GOT3 (cell line): ENCODE measurements at places on chromosomes 7 and 10.

DNA sequence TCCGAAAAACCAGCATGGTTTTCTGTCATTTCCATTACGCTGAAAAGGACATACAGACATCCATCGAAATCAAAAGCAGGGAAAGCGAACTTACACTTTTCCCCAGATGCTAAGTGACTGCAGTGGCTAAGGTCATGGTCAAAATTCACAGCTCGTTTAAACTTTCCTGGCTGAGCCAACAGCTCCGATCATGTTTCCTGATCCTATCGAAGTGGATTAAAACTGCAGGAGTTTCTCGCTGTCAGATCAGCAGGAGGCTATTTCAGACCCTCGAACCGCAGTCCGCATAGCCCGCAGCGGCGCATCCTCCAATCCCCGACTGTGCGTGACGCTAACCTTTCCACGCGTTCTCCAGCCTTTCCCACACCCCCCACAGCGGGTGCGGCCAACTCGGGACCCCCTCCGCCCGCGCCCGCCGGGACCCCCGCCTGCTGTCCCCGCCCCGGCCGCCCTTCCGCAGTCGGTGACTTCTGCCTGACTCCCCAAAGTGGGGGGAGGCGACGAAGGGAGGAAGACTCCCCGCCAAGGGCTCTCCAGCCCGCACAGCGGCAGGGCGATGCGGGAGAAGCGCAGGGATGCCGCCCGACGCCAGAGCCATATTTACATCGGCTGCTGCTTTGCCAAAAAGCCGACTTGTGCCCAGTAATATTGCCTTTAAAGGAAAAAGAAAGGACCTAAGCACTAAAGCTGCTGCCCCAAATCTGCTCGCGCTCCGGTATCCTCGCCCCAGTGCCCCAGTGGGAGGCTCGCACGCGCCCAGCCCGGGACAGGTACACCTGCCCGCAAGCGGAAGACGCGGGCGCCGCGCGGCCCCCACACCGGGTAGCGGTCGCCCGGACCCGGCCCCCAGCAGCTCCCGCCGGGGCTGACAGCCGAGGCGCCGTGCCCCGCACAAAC is 1.2 kb downstream of the PIP4K2A start:
- DNase-seq, result no peak

DNA sequence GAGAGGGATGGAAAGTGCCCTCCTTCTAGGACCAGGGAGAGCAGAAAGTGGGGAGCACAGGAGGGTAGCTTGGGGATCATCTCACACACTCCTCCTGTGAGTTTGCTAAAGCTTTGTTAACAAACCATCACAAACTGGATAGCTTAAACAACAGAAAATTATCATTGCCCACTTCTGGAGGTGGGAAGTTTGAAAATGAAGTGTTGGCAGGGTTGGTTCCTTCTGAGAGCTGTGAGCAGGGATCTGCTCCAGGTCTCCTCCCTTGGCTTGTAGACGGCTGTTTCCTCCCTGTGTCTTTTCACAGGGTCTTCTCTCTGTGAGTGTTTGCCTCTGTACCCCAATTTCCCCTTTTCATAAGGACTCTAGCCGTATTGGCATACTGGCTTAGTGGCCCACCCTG is 32.0 kb upstream of the CXCL12 start:
- DNase-seq, result no peak

DNA sequence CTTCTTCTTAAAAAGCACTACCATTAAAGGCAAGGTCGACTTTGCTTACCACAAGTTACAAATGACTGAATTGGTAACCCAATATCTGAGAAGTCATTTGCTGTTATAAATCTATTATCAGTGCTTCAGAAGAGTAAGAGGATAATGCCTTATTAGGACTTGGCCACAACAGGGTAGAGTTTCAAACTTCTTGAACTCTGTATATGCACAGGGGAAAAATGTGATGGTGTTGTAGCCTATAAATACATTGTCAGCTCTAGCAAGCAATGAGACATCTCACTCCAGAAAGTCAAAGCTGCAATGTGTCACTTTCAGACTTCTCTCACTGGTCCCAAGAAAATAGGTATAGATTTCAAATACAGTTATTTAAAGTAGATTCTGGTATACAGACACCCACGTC is 9.3 kb downstream of the TFEC start:
- no peak for DNase-seq

DNA sequence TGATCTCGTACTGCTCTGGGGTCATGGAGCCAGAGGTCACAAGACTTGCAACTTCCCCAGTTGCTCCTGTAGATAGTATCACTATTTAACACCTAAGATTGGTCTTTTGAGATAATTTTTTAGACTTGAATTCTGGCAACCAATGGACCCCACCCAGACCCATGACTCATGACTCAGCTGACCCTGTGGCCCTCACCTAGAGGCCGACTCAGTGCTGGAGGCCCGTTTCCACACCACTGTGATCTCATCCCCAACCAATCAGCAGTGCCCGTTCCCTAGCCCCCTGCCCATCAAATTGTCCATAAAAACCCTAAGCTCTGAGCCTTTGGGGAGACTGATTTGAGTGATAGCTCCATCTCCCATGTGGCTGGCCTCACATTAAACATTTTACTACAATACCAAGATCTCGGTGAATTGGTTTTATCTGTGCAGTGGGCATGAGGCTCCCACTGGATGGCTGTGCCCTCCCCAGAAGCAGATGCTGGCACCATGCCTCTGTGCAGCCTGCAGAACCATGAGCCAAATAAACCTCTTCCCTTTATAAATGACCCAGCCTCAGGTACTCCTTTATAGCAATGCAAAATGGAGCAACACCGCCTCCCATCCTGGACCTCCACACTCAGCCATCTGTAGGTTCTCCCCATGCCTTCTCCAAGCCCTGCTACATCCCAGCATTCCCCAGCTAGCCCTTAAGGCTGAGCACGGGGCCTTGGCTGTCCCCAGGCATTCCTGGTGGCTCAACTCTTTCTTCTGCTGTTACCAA is 98.8 kb downstream of the PRKAG2 start:
- DNase-seq, result no peak

DNA sequence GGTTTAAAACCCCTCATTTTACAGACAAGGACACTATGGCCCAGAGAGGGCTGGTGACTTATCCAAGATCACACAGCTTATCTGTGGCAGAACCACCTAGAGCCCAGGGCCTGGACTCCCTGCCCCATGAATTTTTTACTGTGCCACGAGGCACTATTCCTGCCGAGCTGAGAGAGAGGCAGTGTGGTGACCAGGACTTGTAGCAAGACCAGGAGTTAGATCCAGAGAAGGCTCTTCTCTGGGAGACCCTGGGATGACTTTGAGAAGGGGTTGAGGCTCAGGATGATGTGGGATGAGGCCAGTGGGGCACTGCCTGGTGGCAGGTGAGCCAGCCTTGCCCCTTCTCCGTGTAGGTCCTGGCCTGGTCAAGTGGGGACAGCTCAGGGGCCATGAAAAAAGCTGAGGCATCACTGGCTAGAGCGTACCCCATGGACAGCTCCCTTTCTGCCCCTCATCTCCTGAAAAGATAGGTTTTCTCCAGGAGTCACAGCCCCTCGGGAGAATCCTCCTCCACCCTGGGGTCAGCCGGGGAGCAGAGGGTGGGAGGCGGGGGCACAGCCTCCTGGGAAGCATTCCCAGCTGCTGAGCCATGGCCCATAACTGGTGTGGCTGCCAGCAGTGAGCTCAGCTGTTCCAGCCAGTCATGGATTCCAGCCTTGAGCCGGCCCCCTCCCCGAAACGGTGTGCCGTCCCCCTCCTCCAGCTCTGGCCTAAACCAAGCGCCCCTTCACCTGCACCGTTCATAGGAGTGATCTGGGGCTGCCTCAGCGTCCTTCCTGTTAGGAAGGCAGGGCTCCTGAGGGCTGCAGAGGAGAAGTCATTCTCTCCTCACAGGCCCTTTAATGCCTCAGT is 5.8 kb downstream of the FLNC start:
- no peak for DNase-seq

GRCh38 chr7:156309016-156309620 is 331.5 kb upstream of the RNF32 start:
- no peak for DNase-seq
